M059J (cell line): ENCODE measurements at places on chromosomes 3 and 15.

- DNase-seq, result no peak
Measured at GRCh38 chr3:62611541-62612240, 238.3 kb upstream of the FEZF2 start.

GRCh38 chr15:73283366-73283962 lies 85.3 kb downstream of the HCN4 start:
- peak; percentile 44 for DNase-seq

DNA sequence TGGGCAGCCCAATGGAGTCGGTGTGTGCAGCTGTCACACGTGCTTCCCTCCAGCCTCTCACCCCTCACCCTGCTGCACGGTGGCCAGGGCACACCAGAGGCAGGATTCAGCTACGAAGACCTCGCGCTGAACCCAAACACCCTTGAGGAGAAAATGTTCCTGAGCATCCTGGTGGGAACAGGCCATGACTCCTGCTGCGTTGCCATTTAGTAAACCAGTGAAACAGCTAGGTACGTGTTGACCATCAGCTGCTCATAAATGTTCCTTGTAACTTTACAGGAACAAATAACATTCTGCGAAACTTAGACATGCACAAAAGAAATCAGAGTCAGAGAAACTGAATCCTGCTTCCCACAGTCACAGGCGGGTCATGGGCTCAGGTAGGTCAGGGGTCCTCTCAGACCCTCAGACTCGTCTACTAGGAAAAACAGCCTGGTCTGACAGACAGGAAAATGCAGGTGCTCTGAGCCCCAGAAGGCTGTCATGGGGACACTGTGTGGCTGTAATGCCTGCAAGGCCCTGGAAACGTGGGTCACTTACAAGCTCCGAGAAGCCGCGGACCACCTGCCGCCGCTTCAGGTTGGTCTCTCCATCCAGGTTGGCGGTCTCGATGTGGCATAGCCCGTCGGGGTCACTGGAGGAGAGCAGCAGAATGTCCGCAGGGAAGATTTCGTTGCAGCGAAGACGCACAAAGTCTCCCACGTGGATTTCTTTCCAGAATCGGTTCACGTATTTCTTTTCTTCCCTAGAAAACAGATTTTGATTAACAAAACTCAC lies 82.5 kb downstream of the ATP10A start:
- no peak for DNase-seq

DNA sequence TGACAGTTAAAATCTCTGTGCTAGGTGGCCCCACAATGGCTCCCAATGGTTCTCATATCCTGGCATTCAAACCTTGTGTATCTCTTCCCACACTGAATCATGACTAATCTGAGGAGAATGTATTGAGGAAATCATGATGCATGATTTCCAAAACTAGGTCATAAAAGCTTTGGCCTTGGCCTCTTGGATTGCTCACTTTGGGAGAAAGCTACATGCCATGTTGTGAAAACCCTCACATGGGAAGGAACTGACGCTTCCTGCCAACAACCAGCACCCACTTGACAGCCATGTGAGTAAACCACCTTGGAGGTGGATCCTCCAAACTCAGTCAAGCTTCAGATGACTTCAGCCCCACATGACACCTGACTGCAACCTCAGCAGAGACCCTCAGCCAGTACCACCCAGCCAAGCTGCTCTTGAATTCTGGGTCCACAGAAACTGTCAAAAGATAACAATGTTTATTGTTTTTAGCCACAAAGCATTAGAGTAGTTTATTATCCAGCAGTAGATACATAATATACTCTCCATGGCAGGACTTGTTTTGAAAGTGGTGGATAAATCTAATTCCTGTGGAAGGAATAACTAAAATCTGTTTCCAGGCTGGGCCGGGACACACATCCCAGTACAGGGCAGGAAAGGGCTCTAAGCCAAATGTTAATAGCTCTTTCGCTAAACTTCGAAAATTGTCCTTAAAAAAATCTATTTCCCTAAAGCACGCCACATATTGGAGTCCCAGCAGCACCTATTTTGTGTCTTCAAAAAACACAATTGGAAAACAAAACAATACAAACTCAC lies 1.0 kb upstream of the ZNF620 start:
- DNase-seq, result peak; percentile 97

GRCh38 chr3:170506556-170506955 lies 79.3 kb downstream of the SLC7A14 start:
- peak; percentile 70 for DNase-seq

- no peak for DNase-seq
Measured at GRCh38 chr3:123361071-123361470, 87.8 kb downstream of the ADCY5 start.

- DNase-seq, result peak; percentile 65
Measured at GRCh38 chr3:161914703-161915417, 418.3 kb downstream of the OTOL1 start.

DNA sequence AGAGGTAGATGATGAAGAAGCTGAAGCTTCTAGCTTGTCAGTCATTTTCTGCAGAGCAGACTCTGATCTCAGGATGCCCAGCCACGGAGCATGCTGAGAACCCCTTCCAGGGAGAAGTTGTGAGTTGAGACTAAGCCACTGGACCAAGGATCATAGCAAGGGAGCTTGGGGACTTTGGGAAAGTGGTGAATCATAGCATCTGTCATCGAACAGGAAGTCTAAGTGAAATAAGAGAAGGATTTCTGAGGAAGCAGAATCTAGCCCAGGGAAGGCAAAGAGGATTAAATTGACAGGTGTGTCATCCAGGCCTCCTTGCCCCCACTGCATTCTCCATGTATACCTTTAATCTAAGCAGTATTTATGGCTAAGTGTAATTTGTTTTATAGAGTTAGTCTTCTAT lies 71.8 kb upstream of the TMEM108 start:
- DNase-seq, result peak; percentile 48

DNA sequence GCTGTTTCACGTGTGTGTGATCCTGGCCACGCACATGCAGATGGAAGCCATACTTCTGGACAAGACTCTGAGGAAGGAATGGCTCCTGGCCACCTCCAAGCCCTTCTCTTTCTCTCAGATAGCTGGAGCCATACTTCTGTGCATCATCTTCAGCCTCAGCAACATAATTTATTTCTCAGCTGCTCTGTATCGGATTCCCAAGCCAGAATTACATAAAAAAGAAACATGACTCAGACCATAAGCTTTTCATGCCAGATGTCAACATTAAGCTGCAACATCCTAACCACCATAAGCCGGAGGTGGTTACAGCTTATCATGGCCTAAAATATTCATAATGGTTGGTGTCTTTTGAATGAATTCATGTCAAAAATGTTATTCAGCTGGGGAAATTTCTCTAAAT lies 10.6 kb upstream of the KIF23 start:
- DNase-seq, result peak; percentile 57

GRCh38 chr3:122800706-122801237 lies 5.9 kb downstream of the SLC49A4 start:
- no peak for DNase-seq

- DNase-seq, result no peak
Measured at GRCh38 chr3:114308377-114308776, 14.5 kb downstream of the TIGIT start.

DNA sequence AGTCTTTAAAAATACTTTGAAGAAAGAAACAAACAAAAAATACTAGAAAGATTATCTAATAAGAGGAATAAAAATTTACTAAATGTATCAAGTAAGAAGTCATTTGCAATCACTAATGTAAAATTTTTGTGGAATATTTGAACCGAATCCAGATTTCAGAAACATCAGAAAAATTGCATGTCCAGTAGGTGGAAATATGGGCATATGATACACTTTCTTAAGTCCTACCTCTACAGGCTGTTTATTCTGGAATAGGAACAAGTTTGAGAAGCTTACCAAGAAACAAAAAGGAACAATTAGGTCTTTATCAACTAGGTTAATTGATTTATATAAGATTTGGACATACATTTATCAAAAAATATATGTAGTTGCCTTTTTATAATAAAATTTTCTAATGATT lies 292.9 kb upstream of the ROBO1 start:
- no peak for DNase-seq

GRCh38 chr15:74903676-74904075 lies 3.0 kb downstream of the FAM219B start:
- DNase-seq, result no peak

- no peak for DNase-seq
Measured at GRCh38 chr3:82494977-82495489, 733.6 kb upstream of the GBE1 start.

GRCh38 chr3:106068795-106069194 lies 200.0 kb upstream of the CBLB start:
- peak; percentile 2 for DNase-seq

DNA sequence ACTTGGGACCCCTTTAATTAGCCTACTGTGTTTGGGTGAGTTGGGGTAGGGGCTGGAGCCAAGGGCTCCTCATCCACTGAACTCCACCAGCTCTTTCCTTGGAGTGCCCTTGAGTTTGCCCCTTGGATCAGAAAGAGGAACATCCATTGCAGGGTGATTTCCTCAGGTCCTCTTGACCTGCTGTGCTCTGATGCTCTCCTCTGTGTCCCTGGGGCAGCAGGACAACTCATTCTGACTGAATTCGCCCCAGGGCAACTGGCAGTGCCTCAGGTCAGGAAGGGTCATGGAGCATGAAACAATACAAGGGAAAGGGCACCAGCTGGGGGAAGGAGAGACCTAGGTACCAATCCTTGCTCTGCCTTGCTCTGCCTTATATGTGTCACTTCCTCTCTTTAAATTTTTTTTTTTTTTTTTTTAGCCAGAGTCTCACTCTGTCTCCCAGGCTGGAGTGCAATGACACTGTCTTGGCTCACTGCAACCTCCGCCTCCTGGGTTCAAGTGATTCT lies 47.8 kb downstream of the BSN start:
- peak; percentile 74 for DNase-seq

- no peak for DNase-seq
Measured at GRCh38 chr3:123068601-123069381, 2.0 kb downstream of the PDIA5 start.

- peak; percentile 24 for DNase-seq
Measured at GRCh38 chr3:155778462-155778861, 27.6 kb downstream of the C3orf33 start.

- peak; percentile 97 for DNase-seq
Measured at GRCh38 chr3:191412759-191413158, 48.2 kb upstream of the PYDC2 start.

GRCh38 chr3:197820550-197821335 lies 29.7 kb downstream of the LRCH3 start:
- no peak for DNase-seq

- no peak for DNase-seq
Measured at GRCh38 chr3:119628390-119628789, 30.7 kb downstream of the PLA1A start.

- peak; percentile 51 for DNase-seq
Measured at GRCh38 chr3:33980252-33980651, 181.8 kb downstream of the PDCD6IP start.

- DNase-seq, result no peak
Measured at GRCh38 chr3:85180-85579, 111.4 kb upstream of the CHL1 start.

- DNase-seq, result no peak
Measured at GRCh38 chr15:92266796-92267685, 126.6 kb upstream of the ST8SIA2 start.

DNA sequence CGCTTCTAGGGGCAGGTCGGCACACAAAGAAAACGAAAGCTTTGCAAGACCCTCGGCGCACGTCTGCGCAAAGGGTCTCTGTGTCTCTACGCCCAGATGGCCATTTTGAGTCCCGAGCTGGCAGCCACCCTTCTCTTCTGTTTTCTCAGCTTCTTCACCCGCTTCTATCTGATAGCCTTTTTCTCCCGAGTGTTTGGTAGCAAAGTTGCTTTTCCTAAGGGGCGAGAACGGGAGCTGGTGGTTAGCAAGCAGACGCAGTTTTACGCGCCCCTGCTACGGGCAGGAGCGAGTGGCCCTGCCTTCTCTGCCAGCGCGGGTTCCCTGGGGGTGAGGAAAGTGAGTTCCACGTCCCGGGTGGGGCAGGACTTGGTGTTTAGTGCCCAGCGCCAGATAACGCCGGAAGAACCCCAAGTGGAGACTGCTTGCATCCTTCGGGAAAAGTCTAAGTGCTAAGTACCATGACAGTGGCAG lies 2.9 kb upstream of the MKRN2 start:
- peak; percentile 46 for DNase-seq

GRCh38 chr15:32979710-32980109 lies 214.8 kb downstream of the FMN1 start:
- peak; percentile 96 for DNase-seq

GRCh38 chr3:98521897-98522543 lies 682 bp downstream of the CLDND1 start:
- DNase-seq, result peak; percentile 92

DNA sequence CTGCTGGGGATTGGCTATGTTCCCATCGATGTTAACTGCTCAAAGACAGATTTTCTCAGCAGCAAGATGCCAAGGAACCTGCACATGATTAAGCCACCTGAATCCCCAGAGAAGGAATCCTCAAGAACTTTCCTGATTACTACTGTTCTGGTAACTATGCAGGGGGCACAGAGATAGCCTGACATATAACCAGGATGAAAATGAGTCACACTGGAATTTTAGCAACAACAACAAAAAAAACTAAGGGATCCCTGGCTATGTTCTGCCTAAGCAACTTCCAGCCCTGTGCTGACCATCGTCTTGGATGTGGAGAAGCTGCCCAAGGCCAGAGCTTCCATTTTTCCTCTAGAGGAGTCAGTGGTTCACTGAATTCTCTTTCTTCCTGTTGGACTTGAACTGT lies 13.8 kb downstream of the RIOX2 start:
- DNase-seq, result peak; percentile 73

DNA sequence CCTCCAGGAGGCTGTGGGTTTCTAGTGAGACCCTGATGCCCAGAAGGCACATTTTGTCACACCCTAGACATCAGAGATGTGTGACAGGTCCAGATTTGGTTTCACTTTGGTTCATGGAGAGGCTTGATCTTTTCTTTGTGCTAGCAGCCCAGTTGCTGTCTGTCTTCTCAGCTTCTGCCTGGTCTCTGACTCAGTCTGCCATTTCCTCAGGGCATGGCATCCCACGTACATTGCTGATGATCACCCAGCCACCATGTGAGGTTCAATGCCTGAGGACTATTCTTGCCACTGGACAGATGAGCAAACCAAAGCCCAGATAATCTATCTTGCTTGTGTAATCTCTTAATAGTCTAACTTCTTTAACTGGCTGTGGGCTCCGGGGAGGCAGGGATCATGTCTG lies 144.9 kb upstream of the MRPS22 start:
- peak; percentile 96 for DNase-seq

DNA sequence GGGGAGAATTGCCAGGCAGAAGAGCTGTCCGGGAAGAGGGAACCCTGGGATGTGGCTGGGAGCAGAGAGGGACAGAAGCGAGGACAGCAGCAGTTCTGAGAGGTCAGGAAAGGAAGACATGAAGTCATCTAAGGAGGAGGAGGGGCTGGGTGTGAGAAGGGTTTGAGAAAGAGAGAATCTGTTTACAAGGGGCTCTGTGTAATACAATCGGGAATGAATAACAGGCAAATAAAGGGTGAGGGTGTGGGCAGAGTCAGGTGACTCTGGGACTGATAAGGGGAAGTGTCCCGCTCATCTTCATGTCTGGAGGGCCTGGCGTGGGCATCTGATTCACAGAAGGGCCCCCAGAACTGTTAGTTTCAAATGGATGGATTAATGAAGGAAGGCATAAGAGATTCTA lies 191.3 kb downstream of the XXYLT1 start:
- DNase-seq, result no peak

DNA sequence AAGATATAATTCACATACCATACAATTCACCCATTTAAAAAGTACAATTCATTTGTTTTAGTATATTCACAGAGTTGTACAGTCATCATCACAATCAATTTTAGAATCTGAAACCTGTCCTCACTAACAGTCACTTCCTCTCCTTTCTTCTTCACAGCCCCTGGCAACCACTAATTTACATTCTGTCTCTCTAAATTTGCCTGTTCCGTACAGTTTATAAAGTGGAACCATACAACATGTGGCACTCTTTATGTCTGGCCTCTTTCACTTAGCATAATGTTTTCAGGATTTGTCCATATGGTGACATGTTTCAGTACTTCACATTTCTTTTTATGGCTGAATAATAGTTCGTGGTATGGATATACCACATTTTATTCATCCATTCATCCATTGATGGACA lies 22.7 kb downstream of the ERICH6 start:
- no peak for DNase-seq
